GM12891 (cell line): ENCODE measurements at places on chromosomes 12 and 14.

GRCh38 chr12:131754184-131754583 lies 43.3 kb downstream of the SFSWAP start:
- no peak for DNase-seq

GRCh38 chr12:123250471-123251383 lies 17.5 kb downstream of the MTRFR start:
- DNase-seq, result no peak

DNA sequence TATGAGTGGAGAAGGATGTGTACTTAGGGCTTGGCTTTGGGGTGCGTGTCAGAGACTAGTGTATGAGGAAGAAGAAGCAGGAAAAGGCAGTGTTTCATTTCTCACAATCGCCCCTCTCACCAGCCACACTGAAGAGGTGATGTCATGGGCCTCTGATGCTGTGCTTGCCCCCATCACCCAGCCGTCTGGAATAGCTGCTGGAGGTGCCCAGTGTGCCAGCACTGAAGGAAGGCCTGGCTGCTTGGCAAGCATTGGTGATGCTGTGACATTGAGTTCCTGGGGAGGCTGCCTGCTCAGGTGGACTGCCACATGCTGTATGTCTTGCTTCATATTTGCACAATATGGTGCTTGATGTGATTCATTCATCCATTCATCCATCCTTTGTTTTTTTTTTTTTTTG lies 56.2 kb downstream of the CRADD start:
- no peak for DNase-seq

DNA sequence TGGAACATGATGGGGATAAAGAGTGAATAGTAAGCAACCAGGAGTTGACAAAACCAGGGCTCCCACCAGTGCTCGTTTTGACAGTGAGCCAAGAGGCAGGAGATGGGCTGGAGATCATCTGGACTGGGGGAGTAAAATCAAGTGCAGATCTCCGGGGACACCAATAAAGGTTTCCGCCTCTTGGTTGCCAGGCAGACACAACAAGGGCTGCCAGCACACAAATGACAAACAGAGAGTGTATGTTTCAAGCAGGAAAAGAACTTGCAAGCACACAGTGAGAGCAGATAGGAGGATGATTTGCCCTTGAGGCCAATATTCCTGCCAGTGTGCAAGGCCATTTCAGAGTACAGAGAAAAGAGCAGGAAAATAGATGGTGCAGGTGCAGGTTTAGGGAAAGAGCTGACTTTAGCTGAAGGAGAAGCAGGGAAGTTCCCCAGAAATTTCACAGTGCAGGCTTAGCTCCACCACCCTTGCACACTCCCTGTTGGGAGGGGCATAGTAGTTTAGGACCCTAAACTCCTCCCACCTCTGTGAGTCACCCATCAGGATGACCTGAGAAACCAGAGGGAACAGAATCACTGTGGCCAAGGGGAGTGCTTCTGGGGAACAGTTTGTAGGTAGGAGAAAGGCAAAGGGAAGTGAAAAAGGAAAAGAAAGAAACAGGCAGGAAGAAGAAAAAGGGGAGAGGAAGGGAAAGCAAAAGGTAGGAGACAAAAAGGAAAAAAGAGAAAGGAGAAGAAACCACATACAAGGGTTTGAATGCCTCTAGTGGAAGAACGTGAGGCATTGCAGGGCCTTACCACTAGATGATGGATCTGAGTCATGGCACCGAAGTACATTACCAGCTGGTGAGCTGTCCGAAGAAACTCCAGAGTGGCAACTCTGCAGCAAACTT lies 404.4 kb downstream of the SLC6A15 start:
- DNase-seq, result no peak

DNA sequence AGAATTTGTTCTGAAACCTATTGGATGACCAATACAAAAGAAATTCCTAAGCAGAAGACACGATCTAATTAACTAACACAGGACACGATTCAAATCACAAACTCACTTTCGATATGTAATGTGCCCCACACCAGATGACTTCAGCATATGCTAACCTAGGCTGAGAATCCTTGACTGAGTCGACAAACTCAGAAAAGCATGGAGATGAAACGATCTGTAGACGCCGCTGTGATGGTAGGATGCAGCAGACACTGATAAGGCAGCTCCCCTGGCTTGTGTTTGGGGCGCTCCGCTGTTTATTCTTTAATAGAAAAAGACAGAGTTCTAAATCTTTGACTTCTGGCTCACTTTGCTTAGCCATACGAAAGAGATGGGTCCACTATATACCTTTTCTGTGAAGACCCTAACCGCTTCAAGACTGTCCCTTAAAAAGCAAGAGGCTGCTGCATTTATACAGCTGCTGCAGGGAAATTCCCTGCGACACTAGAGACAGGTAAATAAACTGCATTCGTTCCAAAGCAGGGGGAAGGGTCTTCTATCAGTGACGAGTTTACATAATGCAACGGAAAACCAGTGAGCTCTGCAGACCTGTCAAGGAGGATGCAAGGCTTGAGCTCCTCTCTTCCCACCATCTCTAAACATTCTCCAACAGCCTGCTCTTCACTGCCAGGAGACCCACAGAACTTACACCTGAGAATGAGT lies 929 bp downstream of the CHD8 start:
- no peak for DNase-seq

DNA sequence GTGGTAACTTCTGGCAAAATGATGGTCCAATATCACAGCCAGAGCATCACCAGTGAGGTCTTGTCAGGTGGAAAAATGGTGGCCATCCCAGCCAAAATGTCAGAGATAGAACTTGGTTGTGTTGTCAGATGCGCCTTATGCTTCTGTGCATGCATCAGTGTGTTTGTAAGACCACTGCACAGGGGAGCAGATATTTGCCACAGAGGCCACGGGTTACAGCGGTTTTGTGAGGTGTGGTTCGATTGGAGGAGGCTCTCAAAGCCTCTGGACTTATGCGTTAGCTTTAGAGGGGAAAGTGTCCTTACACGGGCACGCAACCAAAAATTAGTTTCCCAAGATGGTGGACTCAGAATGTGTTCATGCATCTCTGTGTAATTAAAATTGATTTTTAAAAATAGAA lies 243.8 kb downstream of the ADGRD1 start:
- DNase-seq, result no peak

- DNase-seq, result no peak
These were observed 45.6 kb upstream of the CRY1 start for GRCh38 chr12:107138990-107139389.

DNA sequence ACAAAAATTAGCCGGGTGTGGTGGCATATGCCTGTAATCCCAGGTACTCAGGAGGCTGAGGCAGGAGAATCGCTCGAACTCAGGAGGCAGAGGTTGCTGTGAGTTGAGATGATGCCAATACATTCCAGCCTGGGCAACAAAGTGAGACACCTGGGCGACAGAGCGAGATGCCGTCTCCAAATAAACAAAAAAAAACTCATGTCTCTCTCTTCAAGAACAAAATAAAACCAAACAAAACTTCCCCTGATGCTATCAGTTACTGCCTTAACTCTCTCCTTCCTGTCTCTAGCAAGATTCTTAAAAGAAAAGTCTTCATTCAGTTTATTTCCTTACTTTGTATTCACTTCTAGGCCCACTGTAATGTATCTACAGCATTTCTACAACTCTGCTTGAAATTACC lies 20.8 kb downstream of the KLHL28 start:
- DNase-seq, result no peak

GRCh38 chr12:55679691-55680090 lies 28.0 kb downstream of the ITGA7 start:
- no peak for DNase-seq

GRCh38 chr14:91858536-91859275 lies 8.6 kb downstream of the TC2N start:
- no peak for DNase-seq

GRCh38 chr14:95374239-95374997 lies 54.7 kb upstream of the CLMN start:
- no peak for DNase-seq

- no peak for DNase-seq
These were observed at the start of gene CIROP for GRCh38 chr14:23104591-23105347. CIROP (minus strand) TSS chr14:23104989; CDS start chr14:23104920, 69 bp downstream.

DNA sequence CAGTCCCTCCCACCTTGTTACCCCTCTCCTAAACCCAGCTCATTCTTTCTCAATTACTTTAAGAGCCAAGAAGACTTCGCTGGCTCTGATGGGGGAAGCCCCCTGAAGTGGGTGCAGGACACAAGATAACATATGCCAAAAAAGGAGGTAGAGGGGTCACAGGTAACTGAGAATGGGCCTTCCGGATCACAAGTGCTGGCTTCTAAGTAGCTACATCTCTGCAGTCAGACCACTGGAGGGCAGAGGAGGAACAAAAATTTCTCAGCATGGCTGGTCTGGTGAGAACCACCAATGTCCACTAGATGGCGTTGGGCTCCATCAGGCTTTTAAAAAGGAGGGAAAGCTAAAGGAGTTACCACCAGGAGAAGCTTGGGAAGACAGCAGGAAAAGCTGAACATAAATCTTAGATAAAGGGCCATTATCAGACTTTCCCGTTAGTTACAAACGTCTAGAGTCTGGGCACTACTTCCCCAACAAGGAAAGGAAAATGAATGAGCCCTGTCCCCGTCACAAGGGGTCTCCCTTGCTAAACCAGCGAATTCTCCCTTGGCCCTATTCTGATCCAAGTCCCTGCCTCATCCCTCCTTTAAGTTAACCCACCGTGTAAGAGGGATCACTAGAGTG lies 11.6 kb upstream of the CDH24 start:
- DNase-seq, result peak; percentile 84

GRCh38 chr14:31828946-31829868 lies 247.9 kb upstream of the ARHGAP5 start:
- DNase-seq, result no peak

GRCh38 chr14:103002578-103003350 lies 54.6 kb downstream of the CDC42BPB start:
- DNase-seq, result no peak

DNA sequence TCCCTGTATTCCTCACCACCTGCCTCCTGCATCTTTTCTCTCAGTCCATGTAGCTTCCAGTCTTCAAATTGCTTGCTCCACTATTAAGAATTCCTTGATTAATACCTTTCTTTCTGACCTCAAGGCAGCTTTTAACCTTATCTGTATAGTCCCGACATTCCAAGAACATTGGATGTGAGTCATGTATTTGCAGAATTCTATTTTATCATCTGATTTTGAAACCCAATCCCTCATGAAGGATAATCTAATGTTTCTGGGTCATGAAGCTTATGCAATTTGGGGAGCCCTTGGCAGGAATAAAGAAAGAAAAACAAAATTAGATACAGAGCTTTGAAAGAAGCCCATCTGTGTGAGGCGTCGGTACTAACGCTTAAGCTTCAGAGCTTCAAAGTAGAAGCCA lies 63.4 kb upstream of the CCND2 start:
- no peak for DNase-seq

DNA sequence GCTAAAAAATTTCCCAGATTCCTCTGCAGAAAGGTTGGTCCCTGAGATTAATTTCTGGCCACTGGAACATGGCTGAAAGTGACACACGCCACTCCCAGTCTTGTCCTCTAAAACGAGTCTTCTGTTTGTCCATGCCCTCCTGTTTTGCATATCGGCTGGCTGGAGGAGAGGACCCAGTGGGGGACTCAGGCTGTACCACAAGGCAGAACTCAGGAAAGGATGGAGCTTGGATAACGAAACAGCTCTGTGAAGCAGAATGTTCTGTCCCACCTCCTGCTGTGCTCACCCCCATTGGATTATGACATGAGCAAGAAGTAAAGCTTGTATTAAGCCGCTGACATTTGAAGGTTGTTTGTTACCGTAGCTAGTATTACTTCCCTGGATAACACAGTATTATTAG lies 856.2 kb downstream of the BCL11B start:
- no peak for DNase-seq

- no peak for DNase-seq
These were observed 24.8 kb downstream of the GOLGA3 start for GRCh38 chr12:132803888-132804287.

- no peak for DNase-seq
These were observed 9.6 kb upstream of the PTPRB start for GRCh38 chr12:70646850-70647249.

GRCh38 chr12:19415563-19415962 lies 23.7 kb upstream of the AEBP2 start:
- no peak for DNase-seq

DNA sequence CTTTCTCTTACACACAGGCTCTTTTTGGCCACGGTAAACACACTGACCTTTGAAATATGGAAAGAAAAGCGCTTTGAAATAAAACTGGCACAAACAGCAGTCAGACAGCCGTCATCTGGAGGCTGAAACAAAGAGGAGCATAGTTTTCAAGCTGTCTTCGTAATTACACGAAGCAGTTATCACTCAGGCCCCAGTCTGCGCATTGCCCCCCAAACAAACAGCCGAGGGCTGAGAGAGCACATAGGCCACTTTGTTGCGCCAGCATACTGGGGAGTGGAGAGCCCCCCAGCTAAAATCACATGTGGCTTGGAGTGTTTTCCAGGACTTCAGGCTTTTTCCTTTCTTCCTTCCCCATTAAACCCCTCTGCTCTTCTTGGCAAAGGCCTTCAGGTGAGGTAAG lies 142.9 kb upstream of the BTG1 start:
- no peak for DNase-seq

DNA sequence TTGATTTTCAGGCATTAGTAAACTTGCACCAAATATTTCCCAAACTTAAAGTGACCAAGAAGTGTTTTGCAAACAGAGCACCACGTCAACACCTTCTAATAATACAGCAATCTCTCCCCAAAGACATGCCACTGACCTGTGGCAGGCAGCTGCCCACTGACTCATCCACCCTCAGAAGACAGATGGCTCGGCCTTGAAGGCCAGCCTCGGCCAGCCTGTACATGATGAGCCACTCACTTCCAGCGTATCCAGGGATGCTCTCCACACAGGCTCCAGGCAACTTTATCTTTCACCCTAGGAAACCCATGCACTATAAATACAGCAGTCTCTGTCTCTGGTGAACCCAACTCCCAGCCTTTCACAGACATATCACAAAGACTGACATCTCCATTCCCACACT lies 62.7 kb downstream of the TUNAR start:
- no peak for DNase-seq

GRCh38 chr12:122183588-122183940 lies 641 bp downstream of the LRRC43 start:
- DNase-seq, result no peak

- DNase-seq, result no peak
These were observed 33.7 kb upstream of the A2M start for GRCh38 chr12:9149372-9149771.

DNA sequence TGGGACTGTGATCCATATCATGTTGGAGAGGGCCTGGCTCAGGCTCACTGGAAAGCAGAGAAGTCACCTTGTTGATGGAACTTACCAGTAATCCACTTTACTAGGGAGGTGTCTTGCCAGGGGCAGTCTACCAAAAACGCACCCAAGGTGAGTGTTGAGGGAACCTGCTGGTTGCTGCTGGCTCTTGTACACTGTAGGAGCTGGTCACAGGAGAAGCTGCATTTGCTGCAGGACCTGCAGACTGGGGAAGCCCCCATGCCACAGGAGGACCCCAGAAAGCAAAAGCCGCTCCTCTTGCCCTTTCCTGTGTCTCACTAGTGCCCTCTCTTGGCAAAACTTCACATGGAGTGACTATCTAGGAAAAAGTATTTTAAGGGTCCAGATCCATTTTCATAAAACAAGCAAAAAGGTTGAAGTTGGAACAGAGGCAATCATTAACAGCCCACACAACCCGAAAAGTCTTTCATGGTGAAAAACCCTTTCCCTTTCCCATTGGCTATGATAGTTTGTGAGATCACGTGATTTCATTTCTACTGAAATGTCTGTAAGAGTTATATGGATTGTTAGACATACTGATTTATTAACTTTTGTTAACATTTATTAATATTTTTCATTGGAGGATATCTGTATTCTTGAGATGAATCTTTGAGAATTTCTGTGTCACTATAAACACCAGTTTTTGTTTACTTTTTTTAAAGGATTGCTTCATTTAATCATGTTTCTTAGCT lies 59.2 kb downstream of the RASSF8 start:
- no peak for DNase-seq

- DNase-seq, result peak; percentile 64
These were observed at the start of the genes AP5M1 and EXOC5 for GRCh38 chr14:57268161-57269069. AP5M1 (plus strand) TSS chr14:57268971; CDS start chr14:57269315, 344 bp downstream. EXOC5 (minus strand) TSS chr14:57268905; CDS start chr14:57268648, 257 bp downstream.
